ENCODE measurements at places on chromosomes 5 and 9.
A peak's percentile ranks its signal among the peaks of the same experiment; 100 is the strongest.

GRCh38 chr5:173848986-173849596, 39.1 kb upstream of the CPEB4 start:
- no peak for DNase-seq
- H3K27ac ChIP-seq = no peak overlapping the region
- peaks cover 3% of the 10 kb centered on the region for H3K4me1 ChIP-seq
- no peaks in the 10 kb centered on the region for H3K36me3 ChIP-seq
- no peak overlapping the region for H3K4me3 ChIP-seq

GRCh38 chr5:95760273-95761191, 29.4 kb downstream of the RHOBTB3 start:
- no peak overlapping the region for H3K4me3 ChIP-seq
- H3K27me3 ChIP-seq = no peaks in the 10 kb centered on the region
- H3K27ac ChIP-seq = no peak overlapping the region
- H3K36me3 ChIP-seq = peaks cover 100% of the 10 kb centered on the region
- DNase-seq = no peak

- H3K27me3 ChIP-seq = no peaks in the 10 kb centered on the region
- H3K4me1 ChIP-seq = no peaks in the 10 kb centered on the region
- no peaks in the 10 kb centered on the region for H3K36me3 ChIP-seq
- no peak for DNase-seq
- no peak overlapping the region for H3K4me3 ChIP-seq
Observed at GRCh38 chr9:137989156-137989555, 111.6 kb downstream of the CACNA1B start.

GRCh38 chr9:113798062-113799030, 77.8 kb upstream of the ZNF618 start:
- no peak overlapping the region for H3K4me3 ChIP-seq
- H3K27ac ChIP-seq = no peak overlapping the region
- H3K4me1 ChIP-seq = no peaks in the 10 kb centered on the region
- DNase-seq = no peak

GRCh38 chr5:2840372-2840915, 89.0 kb upstream of the IRX2 start:
- H3K4me1 ChIP-seq = no peaks in the 10 kb centered on the region
- DNase-seq = no peak
- no peaks in the 10 kb centered on the region for H3K36me3 ChIP-seq
- no peak overlapping the region for H3K27ac ChIP-seq
- H3K4me3 ChIP-seq = no peak overlapping the region
- no peaks in the 10 kb centered on the region for H3K27me3 ChIP-seq

DNA sequence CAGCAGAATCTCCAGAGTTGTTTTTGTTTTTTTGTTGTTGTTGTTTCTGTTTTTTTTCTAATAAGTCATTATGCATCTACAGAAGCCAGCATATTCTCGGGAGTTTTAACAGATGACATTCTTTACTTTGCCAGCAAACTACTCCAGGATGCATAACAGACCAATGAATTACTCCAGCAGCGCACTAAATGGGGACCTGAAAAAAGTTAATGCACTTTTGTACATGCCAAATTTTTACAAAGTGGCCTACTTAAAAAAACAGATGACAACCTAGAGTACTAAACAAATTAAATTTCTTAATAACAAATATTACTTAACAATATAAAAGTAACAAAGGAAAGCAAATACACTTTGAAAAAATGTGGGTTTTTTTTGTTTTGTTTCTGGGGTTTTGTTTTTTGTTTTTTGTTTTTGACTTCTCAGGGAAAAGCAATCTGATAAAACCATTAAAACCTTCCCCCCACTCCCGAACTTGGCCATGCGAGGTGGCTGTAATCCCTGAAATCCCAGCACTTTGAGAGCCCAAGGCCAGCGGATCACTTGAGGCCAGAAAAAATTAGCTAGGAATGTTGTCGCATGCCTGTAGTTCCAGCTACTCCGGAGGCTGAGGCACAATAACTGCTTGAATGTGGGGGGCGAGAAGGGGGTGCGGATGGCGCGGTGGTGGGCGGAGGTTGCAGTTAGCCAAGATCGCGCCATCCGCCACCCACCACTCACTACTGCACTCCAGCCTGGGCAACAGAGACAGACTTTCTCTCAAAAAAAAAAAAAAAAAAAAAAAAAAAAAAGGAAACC, 352.4 kb downstream of the CETN3 start:
- no peaks in the 10 kb centered on the region for H3K4me1 ChIP-seq
- peak; percentile 72 for DNase-seq
- H3K27ac ChIP-seq = no peak overlapping the region
- H3K4me3 ChIP-seq = peak overlapping the region; percentile 53

GRCh38 chr5:73858776-73859175, 232.8 kb downstream of the ARHGEF28 start:
- no peak for DNase-seq
- H3K27ac ChIP-seq = no peak overlapping the region
- H3K4me3 ChIP-seq = no peak overlapping the region
- no peaks in the 10 kb centered on the region for H3K4me1 ChIP-seq
- H3K27me3 ChIP-seq = no peaks in the 10 kb centered on the region
- H3K36me3 ChIP-seq = no peaks in the 10 kb centered on the region

GRCh38 chr9:133374612-133375115, 1.2 kb downstream of the SURF4 start:
- no peak for DNase-seq
- H3K36me3 ChIP-seq = peaks cover 37% of the 10 kb centered on the region
- H3K4me3 ChIP-seq = peak overlapping the region; percentile 91
- peaks cover 18% of the 10 kb centered on the region for H3K4me1 ChIP-seq
- H3K27me3 ChIP-seq = no peaks in the 10 kb centered on the region
- H3K27ac ChIP-seq = no peak overlapping the region

DNA sequence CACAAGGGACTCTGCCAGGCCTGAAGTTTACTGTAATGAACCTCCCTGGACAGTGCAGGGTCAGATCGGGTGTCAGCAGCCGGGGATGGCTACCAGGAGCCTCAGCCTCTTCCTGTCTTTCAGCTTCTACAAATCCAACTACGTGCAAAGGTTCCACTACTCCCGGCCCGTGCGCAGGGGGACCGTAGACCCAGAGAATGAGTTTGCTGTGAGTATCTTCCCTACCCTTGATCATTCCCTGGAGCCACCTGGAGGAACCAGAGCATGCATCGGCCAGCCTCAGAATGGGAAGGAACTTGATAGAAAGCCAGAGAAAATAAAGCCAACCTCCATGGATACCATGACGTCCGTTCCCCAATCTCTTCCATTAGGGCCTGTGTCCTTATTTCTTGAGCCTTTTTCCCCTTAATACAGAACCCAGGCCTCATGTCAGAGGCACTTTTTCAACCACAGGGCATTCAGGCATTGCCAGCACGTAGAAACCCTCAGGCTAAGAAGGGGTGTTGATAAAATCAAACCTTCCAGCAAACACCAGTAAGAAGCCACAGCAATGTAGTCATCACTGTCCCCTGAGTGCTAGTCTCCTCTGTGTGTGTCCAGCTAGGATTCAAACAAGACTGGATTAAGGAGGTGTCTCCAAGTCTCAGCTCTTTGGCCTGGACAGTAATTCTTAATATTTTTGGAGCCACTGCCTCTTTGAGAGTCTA, 49.0 kb upstream of the FOXI1 start:
- DNase-seq = peak; percentile 10
- no peaks in the 10 kb centered on the region for H3K36me3 ChIP-seq
- no peaks in the 10 kb centered on the region for H3K4me1 ChIP-seq

- H3K4me3 ChIP-seq = no peak overlapping the region
- H3K36me3 ChIP-seq = peaks cover 77% of the 10 kb centered on the region
- H3K4me1 ChIP-seq = no peaks in the 10 kb centered on the region
- no peaks in the 10 kb centered on the region for H3K27me3 ChIP-seq
- DNase-seq = no peak
Observed at GRCh38 chr5:176943816-176944215, 44.7 kb upstream of the HK3 start.

- H3K27ac ChIP-seq = no peak overlapping the region
- H3K27me3 ChIP-seq = peaks cover 9% of the 10 kb centered on the region
- H3K4me1 ChIP-seq = peaks cover 4% of the 10 kb centered on the region
- DNase-seq = no peak
- H3K4me3 ChIP-seq = no peak overlapping the region
Observed at GRCh38 chr5:54902791-54903473, 82.5 kb downstream of the ESM1 start.

GRCh38 chr5:37136694-37137093, 112.5 kb downstream of the CPLANE1 start:
- peaks cover 81% of the 10 kb centered on the region for H3K36me3 ChIP-seq
- no peak for DNase-seq
- H3K4me1 ChIP-seq = no peaks in the 10 kb centered on the region
- no peak overlapping the region for H3K27ac ChIP-seq
- H3K27me3 ChIP-seq = no peaks in the 10 kb centered on the region

DNA sequence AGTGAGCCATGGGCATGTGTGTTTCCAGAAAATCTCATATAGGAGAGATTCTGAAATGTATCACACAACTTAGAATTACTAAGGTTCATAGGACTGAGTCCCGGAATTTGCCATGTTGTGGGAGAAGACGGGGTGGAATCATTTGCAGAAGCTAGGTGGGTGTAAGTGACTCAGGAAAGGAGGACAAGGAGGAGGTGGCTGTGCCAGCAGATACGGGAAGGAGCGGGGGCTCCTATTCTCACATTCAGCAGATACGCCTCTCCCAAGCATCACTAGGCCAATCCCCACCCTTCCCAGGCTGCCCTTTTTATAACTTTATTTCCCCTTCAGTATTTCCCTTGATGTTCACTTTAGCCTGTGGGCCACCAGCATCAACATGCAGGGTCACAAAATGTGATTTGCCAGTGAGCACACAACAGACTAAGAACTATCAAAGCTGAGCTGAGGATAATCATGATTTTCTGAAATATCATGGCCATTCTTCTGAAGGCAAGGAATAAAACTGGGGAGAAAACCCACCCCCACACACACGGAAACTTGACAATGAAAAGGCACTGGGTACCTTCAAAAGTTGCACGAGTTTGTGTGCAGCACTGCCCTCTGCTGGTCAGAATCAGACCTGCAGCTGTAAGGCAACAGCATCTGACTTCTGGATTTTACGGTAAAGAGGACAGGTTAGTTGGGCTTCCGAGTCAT, 133.2 kb downstream of the MTX3 start:
- H3K4me1 ChIP-seq = no peaks in the 10 kb centered on the region
- peak; percentile 94 for DNase-seq
- no peak overlapping the region for H3K4me3 ChIP-seq
- no peak overlapping the region for H3K27ac ChIP-seq

DNA sequence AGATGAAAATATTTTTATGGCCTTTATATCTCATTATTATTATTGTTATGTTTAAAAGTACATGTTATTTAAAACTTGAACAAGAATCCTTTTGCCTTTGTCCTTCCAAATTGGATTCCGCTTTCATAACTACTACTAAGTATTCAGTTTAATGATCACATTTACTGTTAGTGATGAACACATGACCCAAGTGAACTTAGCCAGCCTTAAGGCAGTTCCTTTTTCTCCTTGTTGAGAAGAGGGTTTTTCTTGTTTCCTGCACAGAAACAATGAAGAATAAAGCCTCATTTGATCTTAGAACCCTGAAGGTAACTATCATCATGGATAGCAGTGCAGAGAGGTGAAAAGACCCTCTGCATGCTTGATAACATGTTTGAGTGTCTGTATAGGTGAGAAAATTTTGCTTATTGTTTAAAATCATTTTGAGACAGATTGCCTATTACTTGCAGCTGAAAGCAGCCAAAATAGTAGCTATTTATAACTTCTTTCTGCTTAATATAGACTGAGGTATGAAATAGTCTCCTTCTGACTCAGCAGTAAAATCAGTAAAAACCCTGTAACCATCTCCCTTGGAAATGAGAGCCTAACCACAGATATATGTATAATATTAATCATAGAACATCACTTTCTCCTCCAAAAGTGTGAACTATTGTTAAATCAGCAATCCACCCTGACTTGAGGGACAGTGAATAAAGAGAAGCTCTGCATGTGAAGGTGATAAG, 266.2 kb downstream of the SPATA31D1 start:
- no peaks in the 10 kb centered on the region for H3K4me1 ChIP-seq
- H3K27ac ChIP-seq = no peak overlapping the region
- DNase-seq = no peak
- no peaks in the 10 kb centered on the region for H3K27me3 ChIP-seq

- peaks cover 7% of the 10 kb centered on the region for H3K4me1 ChIP-seq
- no peak overlapping the region for H3K27ac ChIP-seq
- H3K4me3 ChIP-seq = no peak overlapping the region
- H3K36me3 ChIP-seq = no peaks in the 10 kb centered on the region
Observed at GRCh38 chr5:111784491-111785181, 27.6 kb upstream of the NREP start.

DNA sequence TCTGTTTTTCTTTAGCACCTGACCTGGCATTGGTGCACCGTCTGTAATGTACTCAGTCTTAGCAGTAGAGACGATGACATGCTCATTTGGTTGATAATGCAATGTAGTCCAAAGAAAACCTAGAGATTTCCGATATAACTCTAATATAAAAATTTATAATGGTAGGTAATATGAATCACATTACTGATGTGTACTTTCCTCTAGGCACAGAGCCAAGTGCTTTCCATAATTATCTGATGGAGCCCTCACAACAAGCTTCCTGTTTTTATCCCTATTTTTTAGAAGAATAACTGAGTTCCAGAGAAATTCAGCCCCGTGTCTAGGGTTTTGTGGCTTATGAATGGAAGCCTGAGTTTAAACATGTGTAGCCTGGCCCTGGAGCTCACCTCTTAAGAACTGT, 53.7 kb downstream of the KDM4C start:
- peaks cover 3% of the 10 kb centered on the region for H3K4me1 ChIP-seq
- no peaks in the 10 kb centered on the region for H3K27me3 ChIP-seq
- peaks cover 29% of the 10 kb centered on the region for H3K36me3 ChIP-seq
- H3K27ac ChIP-seq = no peak overlapping the region
- no peak overlapping the region for H3K4me3 ChIP-seq

DNA sequence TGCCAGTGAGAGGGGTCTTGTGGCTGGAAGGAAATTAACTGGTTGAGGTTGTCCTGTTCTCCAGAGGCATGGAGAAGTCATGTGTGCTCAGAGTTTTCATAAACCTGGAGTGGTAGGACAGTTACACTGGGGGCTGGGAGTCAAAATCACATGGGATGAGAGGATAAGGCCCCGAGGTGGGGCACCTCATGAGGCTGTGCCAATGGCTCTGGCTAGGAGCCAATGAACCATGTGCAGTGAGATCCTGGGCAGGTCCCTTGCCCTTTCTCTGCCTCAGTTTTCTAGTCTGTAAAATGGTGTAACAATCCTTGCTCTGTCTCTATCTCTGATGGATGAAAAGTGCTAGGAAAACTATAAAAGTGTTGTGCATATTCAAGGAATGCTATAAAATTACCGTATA, 7.0 kb upstream of the SYNPO start:
- H3K27me3 ChIP-seq = no peaks in the 10 kb centered on the region
- DNase-seq = no peak
- peaks cover under 1% of the 10 kb centered on the region for H3K4me1 ChIP-seq

- no peaks in the 10 kb centered on the region for H3K36me3 ChIP-seq
- no peak for DNase-seq
- H3K4me1 ChIP-seq = no peaks in the 10 kb centered on the region
- H3K4me3 ChIP-seq = no peak overlapping the region
- H3K27me3 ChIP-seq = no peaks in the 10 kb centered on the region
Observed at GRCh38 chr5:57435701-57436134, 46.9 kb downstream of the ACTBL2 start.

Data from endodermal cell (in vitro differentiated cells).